ENCODE measurements at places on chromosomes 2 and 18.

DNA sequence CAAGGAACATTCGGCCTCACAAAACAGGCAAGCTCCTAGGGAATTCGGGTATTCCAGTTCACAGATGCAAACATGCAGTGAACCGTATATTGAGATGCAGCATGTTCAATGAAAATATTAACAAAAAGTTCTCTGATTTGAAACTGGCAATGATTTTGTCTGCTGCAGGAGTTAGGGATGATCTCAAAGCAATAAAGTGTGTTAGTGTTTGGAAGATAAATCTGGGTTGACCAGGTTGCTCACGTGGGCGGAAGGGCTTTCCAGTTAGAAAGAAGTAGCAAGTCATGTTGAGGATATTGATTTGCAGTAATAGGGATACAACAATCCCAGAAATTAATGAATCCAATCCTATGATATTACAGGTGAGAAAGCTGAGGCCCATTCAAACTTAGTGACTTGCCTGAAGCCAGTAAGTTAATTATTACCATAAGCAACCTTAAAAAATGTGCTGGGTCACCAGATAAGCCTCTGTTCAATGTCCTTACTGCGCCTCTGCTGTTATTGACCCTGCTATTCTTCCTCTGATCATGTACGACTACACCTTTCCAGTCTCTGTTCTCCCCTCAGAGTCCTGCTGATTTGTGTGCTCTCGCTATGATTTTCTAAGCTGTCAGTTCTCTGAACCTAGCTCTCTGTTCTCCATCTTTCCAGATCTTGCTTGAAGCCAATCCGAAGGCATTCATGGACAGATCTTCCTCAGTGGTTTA, 370.8 kb downstream of the DSEL start:
- DNase-seq, result no peak

DNA sequence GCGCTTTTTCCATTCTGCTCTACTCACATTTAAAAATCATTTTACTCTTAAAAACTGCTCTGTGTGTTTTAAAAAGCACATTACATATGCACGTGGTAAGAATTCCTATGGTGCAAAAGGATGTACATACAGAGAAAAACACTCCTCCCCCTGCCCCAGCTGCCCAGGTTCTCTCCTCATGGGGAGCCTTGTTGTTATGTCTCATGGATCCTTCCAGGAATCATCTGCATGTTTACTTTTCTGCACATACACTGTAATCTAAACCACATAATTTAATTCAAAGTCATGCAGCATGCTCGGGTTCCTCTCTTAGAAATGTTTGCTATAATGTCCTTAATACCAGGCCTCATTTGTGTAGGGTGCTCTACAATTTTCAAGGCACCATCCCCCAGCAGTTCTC, 243.3 kb downstream of the LOXHD1 start:
- no peak for DNase-seq

DNA sequence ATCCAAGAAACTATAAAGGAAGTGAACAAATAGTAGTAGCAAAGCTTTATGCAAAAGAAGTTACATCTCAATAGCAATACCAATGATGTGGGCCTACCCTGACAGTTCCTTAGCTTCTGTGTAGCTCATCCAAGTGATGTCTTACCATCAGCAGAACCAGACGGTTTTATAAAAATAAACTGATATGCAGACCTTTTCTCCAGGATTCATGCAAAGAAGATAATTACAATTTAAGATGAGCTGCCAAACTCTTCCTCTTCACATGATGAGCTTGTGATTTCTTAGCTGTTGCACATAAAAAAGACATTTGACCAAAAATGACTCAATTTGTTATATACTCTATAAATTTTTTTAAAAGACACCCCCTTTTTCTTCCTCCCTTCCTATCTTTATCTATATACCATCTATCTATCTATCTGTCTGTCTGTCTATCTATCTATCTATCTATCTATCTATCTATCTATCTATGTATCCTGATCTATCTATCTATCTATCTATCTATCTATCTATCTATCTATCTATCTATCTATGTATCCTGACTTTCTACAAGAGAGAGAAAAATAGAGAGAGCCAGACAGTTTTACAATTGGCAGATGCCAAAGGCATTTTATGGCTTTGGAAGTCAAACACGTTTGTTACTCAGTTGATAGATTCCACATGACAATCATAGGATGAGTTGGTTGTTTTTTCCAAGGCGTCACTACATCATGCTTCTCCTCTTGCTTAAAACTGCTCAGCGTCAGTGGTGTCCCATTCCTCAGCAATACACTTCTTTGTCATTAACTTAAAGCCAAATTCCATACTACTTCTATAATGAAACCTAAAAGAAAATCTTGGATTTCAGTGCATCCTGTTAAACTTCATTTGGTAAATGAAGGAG, 65.9 kb upstream of the ACTR3 start:
- DNase-seq, result no peak

DNA sequence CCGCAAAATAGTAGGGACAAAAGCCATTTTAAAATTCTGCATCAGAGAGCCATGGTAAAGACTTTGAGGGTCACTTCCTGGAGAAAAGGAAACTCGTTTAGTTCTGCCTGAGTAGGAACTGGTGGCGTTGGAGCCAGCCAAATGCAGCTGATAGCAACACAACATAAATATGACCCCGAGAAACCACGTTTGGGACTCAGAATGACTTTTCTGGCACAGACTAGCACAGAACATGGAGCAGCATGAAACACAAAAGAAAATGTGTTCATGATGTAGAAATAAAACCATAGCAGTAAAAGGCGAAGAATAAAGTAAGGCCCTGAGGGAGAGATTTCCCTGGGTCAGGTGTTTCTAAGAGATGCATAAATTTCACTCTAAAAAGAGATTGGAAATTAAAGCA, 149.2 kb upstream of the KLHL29 start:
- DNase-seq, result no peak

DNA sequence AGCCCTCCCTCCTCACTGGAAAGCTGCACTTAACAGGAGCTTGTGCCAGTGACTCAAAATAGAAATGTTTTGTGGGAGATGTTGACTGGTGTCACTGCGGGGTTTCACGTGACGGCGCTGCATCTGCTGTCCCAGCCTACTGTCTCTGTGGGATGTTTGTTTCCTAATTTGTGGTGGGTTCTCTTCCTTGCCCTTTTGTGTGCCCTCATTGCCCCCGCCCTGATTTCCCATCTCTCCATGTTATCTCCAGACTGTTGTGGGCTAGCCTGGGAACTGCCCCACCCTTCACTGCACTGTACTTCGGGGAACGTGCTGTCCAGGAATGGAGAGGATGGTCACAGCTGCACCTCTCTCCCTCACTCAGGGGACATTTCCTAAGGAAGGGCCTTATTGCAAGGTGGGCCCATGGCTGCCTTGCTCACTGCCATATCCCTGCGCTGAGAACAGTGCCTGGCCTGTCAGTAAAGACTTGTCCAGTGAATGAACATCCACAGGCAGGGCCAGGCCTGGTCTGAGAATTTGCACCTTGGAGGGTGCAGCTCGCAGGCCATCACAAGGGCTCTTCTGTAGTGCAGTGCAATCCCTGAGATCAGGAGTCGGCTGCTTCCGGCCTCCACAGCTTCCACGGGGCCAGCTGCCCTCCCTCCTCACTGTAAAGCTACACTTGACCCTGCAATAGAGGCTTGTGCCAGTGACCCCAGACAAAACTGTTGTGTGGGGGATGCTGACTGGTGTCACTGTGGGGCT, 18.1 kb downstream of the ZAP70 start:
- peak; percentile 51 for DNase-seq

DNA sequence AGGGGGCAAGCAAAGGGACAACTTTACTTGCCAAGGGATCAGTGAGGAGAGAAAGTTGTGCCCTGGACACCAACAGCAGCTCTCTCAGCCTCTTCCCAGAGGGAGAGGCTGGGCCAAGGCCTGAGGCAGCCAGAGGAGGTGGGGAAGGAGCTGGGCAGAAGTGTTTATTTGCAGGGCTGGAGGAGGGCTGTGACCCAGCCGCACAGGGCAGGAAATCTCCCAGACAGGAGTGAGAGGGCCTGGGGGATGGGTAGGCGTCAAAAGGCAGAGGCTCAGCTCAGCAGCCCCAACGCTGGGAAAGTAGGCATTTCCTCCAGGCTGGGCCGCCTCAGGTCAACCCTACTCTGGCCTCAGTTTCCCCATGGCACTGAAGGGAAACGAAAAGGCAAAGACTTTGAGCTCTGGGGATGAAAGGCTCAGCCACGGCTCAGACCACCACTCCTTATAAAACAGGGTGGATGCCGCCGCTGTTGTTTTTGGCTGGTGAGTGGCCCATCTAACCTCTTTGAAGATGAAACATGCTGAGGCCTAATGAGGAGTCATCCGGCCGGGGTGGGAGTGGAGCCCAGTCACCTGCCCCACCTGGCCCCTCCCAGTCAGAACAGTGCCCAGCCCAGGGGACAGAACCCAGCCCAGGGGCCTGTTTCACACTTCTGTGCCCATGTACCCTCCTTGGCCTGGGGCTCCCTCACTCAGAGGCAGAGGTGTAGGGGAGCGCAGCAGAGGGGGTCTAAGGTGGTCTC, 21.9 kb upstream of the SEMA4C start:
- DNase-seq, result no peak

DNA sequence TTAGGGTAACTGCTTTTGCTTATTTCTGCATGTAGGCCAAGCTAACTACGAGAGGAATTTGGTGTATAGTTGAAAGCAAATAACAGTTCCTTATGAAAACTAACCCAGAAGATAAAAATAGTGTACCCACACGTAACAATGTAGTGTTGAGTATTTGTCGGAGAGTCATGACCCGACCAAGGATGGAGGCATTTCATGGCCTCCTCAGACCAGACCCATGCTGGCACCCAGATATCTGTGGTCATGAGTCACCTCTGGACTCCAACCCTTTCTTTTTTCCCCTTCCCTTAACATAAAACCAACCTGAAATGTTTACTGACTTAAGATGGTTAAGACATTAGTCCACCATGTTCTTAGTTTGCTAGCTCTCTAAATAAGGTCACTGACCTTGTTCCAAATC, 318.7 kb downstream of the NOL4 start:
- DNase-seq, result no peak

- no peak for DNase-seq
Observed at GRCh38 chr2:224869601-224870233, 153.6 kb upstream of the CCDC195 start.

DNA sequence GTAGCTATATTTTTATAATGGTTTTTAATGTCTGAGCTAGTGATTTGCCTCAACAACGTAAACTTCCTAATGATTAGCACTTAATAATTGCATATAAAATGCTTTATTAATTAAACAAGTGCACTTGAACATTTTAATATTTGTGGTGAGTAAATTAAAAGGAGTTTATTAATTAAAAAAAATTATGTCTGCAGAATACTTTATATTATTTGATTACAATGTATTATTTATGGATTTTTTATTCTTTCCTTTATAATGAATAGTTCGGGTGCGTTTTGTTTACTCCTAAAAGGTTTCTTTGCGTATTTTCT, 2.3 kb downstream of the HOXD8 start:
- DNase-seq, result no peak

GRCh38 chr2:142873831-142874287, 3.6 kb upstream of the KYNU start:
- no peak for DNase-seq

GRCh38 chr18:44687421-44687820, 6.7 kb downstream of the SETBP1 start:
- DNase-seq, result no peak

DNA sequence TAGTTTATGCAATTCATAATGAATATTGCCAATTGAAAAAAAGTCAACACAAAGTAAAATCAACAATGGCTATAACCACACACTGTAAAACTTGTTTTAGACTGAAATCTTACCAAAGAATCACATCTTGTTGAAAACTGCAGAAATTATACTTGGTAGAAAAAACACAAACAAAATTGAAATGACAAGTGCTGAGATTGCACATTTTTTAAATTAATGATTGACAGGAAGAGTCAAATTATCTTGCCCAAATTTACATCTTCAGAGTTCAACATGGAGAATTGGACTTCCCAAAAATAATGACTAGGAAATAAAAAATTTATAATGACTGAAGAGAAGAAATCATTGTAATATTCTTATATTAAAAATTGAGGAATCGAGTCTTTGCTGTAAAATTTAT, 84.6 kb upstream of the TTC39C start:
- no peak for DNase-seq

DNA sequence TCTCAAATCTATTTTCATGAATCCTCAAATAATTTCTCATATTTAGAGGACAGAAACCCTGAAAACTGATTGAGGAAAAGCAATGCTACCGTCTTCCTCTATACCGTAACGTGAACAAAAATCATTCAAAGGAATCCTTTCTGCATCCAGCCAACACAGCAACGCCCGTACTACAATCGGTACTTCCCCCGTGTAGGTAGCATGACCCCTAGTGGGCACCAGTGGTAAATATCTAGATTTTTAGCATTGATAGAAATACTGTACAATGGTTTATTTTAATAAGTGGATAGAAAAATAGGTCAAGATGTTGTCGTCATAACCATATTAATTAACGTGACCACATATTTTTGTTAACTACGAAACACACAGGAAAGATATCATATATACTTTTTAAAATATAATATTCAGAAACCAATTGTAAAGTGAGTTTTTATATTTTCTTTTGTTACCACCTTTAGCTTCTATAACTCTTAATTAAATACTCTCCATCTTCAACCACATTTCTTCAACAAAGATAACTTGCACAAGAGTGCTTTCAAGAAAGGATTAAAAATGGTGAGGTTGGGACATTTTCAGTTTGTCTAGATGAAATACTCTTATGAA, 194.1 kb downstream of the SS18 start:
- DNase-seq, result no peak

- no peak for DNase-seq
Observed at GRCh38 chr2:25941042-25941441, 41.3 kb downstream of the KIF3C start.

GRCh38 chr2:74399785-74400184, 19.7 kb upstream of the DCTN1 start:
- no peak for DNase-seq

DNA sequence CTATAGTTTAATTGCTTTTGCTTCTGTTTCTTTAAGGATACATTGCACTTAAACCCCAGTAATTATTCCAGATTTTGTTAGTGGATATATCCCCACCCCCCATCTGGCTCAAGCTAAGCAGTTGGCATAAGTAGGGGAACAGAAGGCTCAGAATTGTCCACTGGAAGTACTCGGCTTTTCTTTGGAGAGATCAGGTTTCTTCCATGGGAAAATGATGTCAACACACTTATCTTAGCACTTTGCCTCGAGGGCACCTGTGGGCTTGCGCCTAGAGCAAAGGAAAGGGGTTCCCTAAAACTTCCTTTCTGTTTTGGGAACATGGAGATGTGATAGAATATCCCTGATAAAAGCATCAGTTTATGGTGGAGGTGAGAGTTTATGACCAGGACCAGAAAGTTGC, 130.6 kb downstream of the FMNL2 start:
- no peak for DNase-seq

DNA sequence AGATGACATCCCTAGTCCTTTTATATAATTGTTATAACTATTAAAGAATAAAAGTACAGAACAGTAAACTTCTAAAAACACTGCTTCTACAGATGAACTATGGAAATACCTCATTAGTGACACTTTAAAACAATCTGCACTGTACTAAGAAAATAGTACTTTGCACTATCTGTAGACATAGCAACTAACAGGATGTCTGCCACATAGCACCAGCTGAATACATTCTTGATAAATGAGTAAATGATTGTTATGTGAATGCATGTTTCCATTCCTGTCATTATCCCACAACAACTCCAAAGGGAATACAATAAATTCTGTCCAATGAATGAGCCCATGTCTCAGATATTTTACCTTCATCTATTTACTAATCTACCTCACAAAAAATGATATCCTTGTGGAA, 115.3 kb upstream of the SLC35G4 start:
- no peak for DNase-seq

- DNase-seq, result no peak
Observed at GRCh38 chr18:61951396-61951795, 58.6 kb upstream of the RNF152 start.
